Lung (tissue), 17 donors: ENCODE measurements at places on chromosomes 2 and 18. TPM values are rescaled to one million over a fixed set of nuclear protein-coding genes. Genes with fewer than 3 reads are reported as not detected.

FABP1 gene
- polyA plus RNA-seq: 1.7 TPM

DNA sequence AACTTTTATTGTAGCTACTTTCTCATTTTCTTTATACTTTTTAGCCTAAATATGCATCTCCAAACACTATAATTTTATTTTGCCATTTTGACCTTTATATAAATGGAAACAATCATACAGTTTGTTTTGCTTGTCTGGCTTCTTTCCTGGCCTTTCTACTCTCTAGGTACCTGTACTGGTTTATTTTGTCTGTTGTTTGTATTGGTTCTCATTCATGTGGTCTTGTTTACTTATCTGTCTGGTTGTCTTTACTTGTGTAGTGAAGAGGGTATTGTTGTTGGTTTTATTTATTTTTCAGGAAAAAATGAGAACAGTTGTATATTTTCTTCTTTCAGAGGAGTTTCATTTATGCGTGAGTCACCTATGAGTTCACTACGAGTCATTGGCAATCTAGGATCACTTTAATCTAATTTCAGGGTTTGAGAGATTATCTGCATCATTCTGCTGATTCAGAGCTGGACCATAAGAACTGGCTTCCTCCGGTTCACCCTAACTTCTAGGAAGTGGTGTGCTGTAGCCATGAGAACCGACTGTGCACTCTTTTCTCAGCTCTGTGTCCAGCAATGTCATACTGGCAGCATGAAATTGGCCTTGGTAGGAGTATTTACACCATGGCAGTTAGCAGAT is 33.1 kb upstream of the HDAC4 start:
- DNase-seq: no peak

DNA sequence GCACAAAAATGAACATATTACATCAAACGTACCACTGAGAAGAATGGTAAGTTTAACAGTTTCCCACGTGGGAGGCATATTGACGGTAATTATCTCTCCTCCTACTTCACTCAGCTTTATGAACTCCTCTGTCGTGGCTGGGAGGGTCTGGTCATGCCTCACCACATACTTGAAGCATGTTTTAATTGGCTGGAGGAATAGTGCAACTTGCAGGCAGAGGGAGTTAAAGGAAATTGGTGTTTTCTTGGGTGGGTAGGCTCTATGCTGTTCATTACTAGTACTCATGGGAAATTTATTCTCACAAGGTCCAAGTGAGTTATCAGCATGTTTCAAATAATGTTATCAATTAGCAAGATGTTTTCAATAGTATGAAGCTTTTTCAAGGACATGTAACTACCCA is 767.0 kb downstream of the PLCL1 start:
- no peak for DNase-seq

DNA sequence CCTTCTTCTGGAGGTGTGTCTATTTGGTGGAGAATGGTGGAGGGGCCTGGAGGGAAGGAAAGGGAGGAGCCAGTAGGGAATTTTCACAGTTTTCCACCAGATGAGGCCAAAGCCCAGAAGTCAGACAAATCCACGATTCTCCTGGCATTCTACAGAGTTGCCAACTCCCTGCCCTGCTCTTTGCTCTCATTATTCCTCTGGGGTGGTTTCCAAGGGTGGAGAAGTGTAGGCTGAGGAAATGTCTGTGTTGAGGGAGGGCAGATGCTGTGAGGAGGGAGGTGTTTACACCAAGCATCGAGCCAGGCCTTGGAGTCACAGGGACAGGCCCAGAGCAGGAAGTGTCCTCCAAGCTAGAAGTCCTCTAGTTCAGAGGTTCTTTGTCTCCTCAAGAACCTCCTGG is 124.1 kb upstream of the LGALSL start:
- no peak for DNase-seq

DNA sequence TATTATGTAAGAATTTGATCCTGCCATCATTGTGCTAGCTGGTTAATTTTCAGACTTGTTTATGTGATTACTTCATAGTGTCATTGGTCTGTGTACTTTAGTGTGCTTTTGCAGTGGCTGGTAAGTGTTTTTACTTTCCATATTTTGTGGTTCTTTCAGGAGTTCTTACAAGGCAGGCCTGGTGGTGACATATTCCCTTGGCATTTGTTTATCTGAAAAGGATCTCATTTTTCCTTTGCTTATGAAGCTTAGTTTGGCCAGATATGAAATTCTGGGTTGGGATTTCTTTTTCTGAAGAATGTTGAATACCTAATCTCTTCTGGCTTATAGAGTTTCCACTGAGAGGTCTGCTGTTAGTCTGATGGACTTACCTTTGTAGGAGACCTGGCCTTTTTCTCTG is 72.8 kb upstream of the MC4R start:
- DNase-seq: no peak
